Vagina (tissue), 2 donors: ENCODE measurements at places on chromosomes 2 and 18.

GRCh38 chr18:49305688-49306336, 154.6 kb downstream of the DYM start:
- no peak for DNase-seq

GRCh38 chr2:61949714-61950560, 44.5 kb downstream of the COMMD1 start:
- no peak for DNase-seq

- no peak for DNase-seq
Observed at GRCh38 chr2:172806493-172806892, 70.8 kb downstream of the RAPGEF4 start.

GRCh38 chr2:234629596-234629995, 132.7 kb upstream of the ARL4C start:
- no peak for DNase-seq

DNA sequence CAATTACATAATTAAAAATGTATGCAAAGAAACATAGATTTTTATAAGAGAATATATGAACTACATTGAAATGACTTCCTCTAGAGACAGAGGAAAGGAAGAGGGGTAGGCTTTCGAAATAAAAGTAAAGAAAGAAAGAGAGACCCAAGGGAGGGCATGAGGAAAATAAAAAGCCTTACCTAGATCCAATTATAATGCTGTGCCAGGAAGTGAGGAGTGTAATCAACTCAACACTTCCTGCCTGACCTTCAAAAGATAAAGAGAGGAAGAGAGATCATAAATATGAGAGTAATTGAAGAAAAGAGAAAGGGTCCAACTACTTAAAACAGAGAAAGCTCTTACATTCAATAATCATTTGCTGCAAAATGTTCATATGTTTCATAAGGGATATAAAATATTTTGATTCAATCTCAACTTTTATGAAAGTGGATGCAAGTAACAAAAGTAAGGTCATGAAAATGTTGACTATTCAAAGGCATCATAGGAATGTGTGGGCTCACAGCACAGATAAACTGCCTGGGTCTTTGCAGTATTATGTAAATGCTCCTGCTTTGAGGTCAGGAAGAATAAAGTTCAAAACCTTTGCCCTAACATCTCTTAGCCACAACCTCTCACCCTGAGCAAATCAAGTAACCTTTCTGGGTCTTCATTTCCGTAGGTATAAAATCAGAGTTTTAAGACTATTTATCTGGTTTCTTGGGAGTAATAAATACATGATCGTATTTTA, 1237.7 kb downstream of the LRP1B start:
- DNase-seq = no peak

DNA sequence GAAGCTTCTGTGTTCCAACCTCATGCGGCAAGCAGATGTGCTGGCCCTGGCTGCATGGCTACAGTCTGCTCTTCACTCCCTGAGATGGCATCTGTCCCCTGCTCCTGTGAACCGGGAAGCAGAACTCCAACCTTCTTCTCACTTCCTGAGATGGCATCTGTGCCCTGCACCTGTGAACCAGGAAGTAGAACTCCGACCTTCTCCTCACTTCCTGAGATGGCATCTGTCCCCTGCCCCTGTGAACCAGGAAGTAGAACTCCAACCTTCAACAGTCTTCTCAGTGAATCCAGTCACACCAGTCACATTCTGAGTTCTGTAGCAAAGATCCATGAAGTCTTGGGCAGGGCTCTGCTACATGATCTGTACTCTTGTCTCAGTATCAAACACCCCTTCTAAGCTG, 887.2 kb upstream of the KLHL29 start:
- DNase-seq = no peak

- no peak for DNase-seq
Observed at GRCh38 chr18:32301976-32302743, 112.3 kb downstream of the MEP1B start.

- no peak for DNase-seq
Observed at GRCh38 chr18:78679613-78680260, 299.9 kb upstream of the SALL3 start.

DNA sequence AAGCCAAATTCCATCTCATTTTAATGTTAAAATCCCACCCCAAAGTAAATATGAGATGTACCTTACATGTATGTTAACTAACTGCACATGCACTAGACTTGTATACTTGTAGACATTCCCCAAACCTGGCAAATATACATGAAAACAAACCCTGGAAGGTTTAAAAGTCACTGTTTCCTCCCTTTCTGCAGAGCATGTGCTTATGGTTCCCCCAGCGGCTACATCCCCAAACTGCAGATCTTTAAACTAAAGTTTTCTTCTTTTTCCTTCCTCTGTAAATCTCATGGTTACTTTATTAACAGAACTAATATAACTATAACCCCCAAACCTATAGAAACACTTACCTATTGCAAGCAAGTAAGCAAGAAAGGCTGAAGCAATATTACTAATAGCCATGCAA, 731.5 kb downstream of the LRP1B start:
- DNase-seq = no peak

- no peak for DNase-seq
Observed at GRCh38 chr2:207861789-207862188, 92.1 kb upstream of the FZD5 start.

- DNase-seq = no peak
Observed at GRCh38 chr18:67710639-67711038, 194.1 kb upstream of the DSEL start.

DNA sequence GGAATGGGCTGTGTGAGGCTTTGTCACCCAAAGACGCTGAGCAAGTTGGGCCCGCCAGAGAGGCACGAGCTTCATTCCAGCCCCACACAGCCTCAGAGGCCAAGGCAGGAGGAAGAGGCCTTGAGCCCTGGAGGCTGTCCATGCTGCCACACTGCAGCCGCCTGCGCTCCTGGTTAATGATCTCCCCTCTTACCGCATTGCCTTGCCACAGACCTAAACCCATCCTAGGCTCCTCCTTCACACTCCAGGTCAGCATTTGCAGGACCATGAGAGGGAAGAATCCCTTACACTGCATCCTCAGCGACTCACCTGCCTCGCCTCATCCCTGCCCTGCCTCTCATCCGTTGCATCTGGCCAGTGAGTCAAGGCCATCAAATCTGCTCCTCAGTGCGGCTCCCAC, 24.6 kb downstream of the KIF3C start:
- DNase-seq = no peak

DNA sequence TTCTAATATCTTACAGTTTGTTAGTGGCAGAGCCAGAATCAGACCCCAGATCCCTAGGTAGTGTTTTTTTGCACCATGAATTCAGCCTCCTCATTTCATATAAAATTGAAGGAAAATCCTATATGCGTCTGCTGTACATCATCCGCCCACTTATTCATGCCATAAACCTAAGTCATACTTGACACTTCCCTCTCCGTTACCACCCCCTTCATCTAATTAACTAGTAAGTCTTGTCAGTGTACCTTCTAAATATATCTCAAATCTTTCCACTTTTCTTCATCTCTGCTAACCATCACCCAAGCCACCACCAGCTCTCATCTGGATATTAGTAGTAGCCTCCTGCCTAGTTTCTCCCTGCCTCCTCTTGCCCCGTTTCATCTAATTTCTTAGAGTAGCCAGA, 248.7 kb upstream of the SIX3 start:
- DNase-seq = no peak

DNA sequence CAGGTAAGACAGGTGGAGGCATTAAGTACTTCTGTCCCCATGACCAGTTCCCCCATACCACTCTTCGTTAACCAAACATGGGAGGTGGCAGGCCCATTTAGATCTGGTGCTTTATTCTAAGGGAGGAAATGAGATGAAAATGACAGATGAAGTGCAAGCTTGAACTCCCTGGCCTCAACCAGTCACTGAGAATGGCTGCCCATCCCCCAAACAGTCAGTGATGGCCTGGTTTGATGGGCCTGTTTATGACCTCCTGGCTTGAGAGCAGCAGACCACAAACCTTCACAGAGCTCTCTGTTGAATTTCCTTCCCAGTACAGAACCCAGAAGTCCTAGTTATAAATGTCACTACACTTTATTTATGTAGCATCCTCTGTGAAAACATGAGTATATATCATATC, 31.1 kb downstream of the EPAS1 start:
- DNase-seq = no peak

- DNase-seq = no peak
Observed at GRCh38 chr2:29106980-29107388, 8.2 kb upstream of the CLIP4 start.

DNA sequence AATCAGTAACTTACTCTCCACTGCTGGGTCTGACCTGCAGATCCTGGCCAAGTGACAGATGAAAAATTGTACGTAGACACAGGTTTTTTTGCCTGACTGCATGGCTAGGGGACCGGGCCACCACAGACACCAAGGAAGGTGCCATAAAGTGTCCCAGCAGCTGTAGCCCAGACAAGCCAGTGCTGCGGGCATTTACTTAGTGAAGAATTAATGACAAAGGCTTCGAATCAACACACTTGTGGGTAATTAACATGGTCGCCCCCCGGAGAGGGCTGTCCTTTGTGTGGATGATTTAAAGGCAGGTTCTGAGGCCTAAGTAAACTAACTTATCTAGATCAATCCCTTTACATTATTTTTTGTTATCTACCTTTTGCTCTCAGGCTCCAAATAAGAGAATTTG, 1709.1 kb upstream of the LRRTM1 start:
- DNase-seq = no peak

DNA sequence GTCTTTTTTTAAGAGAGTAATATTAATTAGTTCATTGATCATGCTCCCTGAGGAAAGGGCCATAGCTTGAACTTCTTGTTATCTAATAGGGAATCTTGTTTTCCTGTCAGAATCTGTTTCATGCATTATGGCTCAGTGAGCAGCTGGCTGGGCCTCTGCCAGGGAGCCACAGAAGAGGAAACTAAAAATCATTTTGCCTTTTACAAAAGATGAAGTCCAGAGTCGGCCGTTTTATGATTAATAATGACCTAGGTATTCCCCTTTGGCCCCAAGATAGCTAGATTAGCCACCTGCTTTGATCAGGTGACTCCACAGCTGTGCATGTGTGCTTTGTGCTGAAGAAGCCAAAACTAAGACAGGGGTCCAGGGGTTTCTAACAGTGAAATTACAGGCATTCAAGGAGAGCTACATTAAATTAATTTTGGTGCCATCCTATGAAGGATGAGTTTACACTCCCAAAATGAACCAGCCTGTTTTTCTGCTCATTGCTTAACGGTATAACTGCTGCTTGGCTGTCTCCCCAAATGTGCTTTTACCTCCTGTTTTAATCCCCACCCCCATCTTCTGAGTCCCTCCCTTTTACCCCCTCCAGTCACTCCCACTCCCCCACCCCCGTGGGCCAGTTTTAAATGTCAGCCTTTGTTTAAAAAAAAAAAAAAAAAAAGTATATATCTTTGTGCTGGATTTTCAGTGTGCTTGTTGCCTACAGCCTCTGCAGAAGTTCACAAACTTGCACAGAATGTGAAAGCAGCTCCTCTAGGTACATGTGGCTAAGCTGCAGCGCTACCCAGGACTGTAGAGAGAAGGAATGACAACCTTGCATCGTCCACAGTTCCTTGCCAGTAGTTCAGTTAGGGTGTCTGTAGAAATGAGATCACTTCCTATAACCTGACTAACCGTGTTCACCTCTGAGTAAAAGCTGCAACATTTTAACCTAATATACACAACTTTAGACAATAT, 93.1 kb downstream of the CABLES1 start:
- no peak for DNase-seq

GRCh38 chr2:105820151-105820550, 75.4 kb downstream of the NCK2 start:
- DNase-seq = no peak

GRCh38 chr2:148351437-148352143, 293.0 kb upstream of the EPC2 start:
- DNase-seq = no peak

DNA sequence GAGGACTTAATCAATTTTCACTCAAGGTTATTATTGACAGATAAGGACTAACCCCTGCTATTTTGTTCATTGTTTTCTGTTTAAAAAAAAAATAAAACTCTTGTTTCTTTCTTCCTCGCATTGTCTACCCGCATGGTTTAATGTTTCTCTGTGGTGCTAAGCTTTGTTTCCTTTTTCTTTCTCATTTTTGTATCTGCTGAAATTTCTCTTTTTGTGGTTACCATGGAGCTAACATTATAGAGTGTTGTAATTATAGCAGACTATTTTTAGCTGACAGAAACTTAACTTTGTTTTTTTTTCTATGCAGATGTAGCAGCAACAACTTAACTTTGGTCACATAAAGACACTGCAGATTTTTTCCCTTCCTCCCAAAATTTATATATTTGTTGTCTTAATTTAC, 43.1 kb upstream of the CHN1 start:
- no peak for DNase-seq

GRCh38 chr2:184824597-184824996, 226.3 kb downstream of the ZNF804A start:
- no peak for DNase-seq

DNA sequence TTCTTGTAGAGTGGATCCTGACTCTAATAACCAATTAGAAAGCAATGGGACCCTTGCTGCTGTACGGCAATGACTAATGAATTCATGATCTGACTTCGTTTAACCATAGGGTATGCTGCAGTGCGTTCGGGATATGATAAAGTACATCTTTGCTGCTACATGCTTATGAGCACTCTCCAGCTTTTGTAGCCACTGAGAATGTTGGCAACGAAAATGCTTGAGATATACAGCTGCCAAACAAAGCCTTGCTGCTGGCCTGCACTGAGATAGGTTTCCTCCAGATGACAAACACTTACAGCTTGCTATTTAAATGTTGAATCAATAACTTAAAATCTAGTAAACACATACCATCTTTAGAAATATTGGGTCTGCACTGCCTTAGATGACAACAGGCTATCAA, 372.4 kb upstream of the SLC8A1 start:
- no peak for DNase-seq

DNA sequence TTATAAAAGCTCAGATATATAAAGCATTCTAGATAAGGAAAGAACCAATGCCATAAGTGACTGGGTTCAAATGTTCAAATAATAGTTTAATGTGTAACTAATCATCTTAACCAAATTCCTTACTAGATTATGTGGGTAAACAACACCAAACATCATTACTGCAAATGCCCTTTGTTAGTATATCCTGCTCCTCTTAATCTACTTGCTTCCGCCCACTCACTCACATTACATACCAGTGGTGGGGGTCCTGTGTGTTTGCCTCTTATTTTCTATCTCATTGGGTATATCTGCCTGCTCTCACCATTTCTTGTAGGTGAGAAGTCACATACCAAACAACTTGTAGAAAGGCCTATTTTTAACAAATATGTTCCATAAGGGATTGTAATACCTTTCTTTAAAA, 562.1 kb downstream of the NRXN1 start:
- DNase-seq = no peak
